Progenitor cell of endocrine pancreas (in vitro differentiated cells): ENCODE measurements at places on chromosomes 11 and 22. TPM values are rescaled to one million over a fixed set of nuclear protein-coding genes. Genes with fewer than 3 reads are reported as not detected.

The TPBGL gene
- 0.11 TPM in 1 of 2 replicates, not detected in the other for total RNA-seq

The OR5A1 gene
- total RNA-seq, result not detected in 2 replicates

GRCh38 chr11:28146123-28146751 lies 38.0 kb downstream of the METTL15 start:
- H3K4me3 ChIP-seq, result no peak overlapping the region
- H3K27me3 ChIP-seq, result no peaks in the 10 kb centered on the region
- H3K36me3 ChIP-seq, result peaks cover 5% of the 10 kb centered on the region
- H3K27ac ChIP-seq, result no peak overlapping the region

DNA sequence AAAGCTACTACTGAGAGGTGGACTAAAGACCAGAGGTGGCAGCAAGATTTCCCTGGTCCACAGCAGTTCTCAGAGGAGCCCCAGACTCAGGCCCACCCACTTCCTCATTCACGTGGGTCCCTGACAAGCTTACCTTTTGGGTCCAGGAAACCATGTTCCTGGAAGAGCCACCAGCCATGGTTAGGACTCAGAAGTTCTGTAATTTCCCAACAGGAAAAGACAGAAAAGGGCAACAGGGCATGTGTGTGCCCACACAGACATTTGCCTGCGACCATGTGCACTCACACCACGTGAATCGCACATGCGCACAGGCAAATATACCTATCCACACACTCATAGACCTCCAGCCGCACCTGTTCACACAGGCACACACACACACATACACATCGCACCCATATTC lies 42.9 kb downstream of the LRRC32 start:
- H3K4me3 ChIP-seq, result no peak overlapping the region
- H3K27ac ChIP-seq, result no peak overlapping the region
- no peaks in the 10 kb centered on the region for H3K27me3 ChIP-seq
- H3K4me1 ChIP-seq, result peaks cover 11% of the 10 kb centered on the region

DNA sequence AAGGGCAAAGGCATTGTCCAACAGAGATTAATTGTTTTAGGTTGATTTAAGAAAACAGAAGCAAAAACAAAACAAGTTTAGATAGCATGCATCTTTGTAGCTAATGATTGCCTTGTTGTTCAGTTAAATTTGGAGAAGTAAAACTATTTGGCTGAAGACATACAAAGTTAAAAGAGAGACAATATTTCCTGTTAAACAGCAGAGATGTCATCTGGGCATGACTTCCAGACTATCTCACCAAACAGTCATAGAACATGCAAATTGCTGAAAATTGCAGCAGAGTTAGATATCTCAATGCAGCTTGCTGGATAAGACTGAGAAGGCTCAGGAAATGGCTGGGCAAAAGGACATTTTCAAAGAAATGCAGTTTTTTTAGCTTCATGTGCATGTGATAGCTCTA lies 57.5 kb upstream of the PDGFD start:
- no peak overlapping the region for H3K4me3 ChIP-seq
- H3K27me3 ChIP-seq, result no peaks in the 10 kb centered on the region
- no peaks in the 10 kb centered on the region for H3K4me1 ChIP-seq
- no peak overlapping the region for H3K27ac ChIP-seq
- H3K36me3 ChIP-seq, result no peaks in the 10 kb centered on the region
